ENCODE measurements at places on chromosomes 1 and 21.

DNA sequence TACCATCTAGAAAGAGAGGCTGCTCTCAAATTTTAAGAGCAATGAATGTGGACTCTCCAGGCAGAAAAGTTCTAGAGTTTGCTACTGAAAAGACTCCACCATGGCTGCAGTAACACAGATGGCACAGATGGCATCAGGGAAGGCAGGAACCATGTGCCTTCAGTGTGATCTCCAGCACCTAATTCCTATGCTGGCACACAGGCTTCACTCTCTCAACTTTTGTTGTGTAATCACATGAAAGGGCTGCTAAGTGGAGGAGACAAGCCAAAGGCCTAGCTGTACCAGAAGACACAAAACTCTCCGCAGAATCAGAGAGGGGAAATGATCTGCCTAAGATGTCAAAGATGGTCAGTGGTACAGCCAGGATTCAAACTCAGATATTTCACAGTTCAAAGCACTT, 31.1 kb downstream of the ERI3 start:
- no peak for DNase-seq

DNA sequence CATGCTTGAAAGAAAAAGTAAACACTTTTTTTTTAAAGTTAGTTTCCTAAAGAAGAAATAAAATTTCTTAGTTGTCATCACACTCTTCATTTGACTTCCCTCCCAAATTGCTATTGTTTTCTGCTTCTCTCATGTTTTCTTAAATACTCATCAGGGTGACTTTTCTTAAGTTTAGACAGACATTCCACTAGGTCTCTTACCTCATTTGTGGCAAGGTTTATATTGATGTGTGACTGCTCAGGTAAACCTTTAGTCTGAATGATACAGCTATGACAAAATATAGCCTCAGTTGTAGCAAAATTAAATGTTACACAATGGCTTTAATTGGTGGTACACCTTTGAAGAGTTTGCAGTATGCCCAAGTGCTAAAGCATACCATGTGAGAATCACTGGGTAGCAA, 78.6 kb downstream of the ATF6 start:
- no peak for DNase-seq

GRCh38 chr1:18557621-18558465, 72.8 kb upstream of the PAX7 start:
- peak; percentile 56 for DNase-seq

GRCh38 chr1:58816747-58817221, 32.9 kb upstream of the JUN start:
- no peak for DNase-seq

GRCh38 chr1:159916242-159917051, 8.9 kb downstream of the TAGLN2 start:
- DNase-seq = no peak

GRCh38 chr1:107135463-107135862, 5.4 kb upstream of the NTNG1 start:
- DNase-seq = peak; percentile 71

DNA sequence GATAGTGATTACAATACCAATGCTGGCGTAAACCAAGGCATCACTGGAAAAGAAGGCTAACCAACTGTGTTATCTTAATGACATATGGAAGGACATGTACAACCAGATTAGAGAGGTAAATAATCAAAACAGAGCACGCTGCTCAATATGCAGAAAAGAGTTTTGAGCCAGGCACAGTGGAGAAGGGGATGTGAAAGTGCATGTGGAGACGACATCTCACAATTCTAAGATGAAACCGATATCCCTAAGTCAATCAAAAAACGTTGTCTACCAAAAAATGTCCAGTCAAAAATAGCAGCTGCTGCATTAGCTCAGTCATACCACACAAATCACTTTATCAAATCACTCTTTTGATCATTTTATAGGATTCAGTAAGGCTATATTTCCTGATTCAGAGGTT, 116.3 kb upstream of the OLIG2 start:
- no peak for DNase-seq

GRCh38 chr1:246788895-246789338, 64.7 kb downstream of the SCCPDH start:
- DNase-seq = no peak
